Activated CD8-positive, alpha-beta T cell treated with anti-CD3 and anti-CD28 coated beads, Interleukin-2, amount 10 ng/mL, durations not matched to agents 7 days and 5 days (primary cell): ENCODE measurements at places on chromosomes 5 and 9.

DNA sequence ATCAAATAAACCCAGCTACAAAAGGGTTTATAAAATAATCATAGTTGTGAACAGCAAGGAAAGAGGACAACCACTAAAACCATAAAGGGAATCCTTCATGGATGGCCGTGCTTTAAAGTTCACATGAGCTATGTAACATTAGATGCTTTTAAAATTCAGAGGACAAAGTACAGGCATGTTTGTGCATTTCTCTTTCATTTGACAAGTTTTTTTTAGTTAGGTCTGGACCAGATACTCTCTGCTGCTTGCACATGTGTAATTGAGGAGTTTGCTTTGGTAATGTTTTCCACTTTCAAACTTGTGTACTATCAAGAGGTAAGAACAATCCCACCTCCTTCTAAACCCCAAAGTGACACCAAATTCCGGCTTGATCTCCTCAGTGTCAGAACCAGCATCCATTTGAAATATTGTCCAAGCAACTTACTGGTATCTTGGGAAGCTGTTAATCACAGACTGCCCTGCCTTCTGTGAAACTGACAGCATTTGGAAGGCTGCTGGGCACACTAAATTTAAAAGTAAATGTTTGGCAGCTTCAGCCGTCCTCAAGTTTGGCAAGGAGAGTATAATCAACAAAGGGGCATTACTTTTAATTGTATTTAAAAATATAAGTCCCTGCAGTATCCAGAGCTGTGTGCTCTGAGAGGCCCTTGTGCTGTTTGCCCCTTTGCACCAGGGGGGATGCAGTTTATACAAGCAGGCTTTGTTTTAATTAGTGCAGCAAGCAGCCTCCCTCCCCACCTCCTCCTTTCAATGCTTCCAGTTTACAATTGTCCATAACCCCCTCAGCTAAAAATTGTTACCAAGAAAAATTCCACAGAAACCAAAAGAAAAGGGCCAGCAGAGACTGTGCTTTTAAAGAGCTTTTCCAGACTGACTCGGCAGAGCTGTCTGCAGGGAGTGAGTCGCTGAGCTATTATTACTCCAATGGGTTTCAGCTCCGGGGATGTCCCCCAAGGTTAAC, 328.3 kb upstream of the MPDZ start:
- no peak for DNase-seq
- no peaks in the 10 kb centered on the region for H3K4me1 ChIP-seq
- no peaks in the 10 kb centered on the region for H3K27me3 ChIP-seq

GRCh38 chr9:112809906-112810305, 59.3 kb downstream of the SNX30 start:
- H3K4me3 ChIP-seq = no peak overlapping the region
- peaks cover 2% of the 10 kb centered on the region for H3K36me3 ChIP-seq
- H3K4me1 ChIP-seq = no peaks in the 10 kb centered on the region
- DNase-seq = no peak
- H3K27ac ChIP-seq = no peak overlapping the region

- no peaks in the 10 kb centered on the region for H3K36me3 ChIP-seq
- H3K27ac ChIP-seq = no peak overlapping the region
- no peak overlapping the region for H3K4me3 ChIP-seq
- DNase-seq = no peak
These were observed 43.8 kb upstream of the GAS1 start for GRCh38 chr9:86991077-86991476.

GRCh38 chr5:124725040-124725434, 21.4 kb downstream of the ZNF608 start:
- H3K27me3 ChIP-seq = no peaks in the 10 kb centered on the region
- H3K27ac ChIP-seq = no peak overlapping the region
- H3K4me3 ChIP-seq = no peak overlapping the region
- H3K4me1 ChIP-seq = no peaks in the 10 kb centered on the region
- DNase-seq = no peak
- no peaks in the 10 kb centered on the region for H3K36me3 ChIP-seq

- H3K27ac ChIP-seq = no peak overlapping the region
- peaks cover 10% of the 10 kb centered on the region for H3K4me1 ChIP-seq
- peaks cover 29% of the 10 kb centered on the region for H3K27me3 ChIP-seq
- H3K36me3 ChIP-seq = no peaks in the 10 kb centered on the region
- no peak overlapping the region for H3K4me3 ChIP-seq
- DNase-seq = no peak
These were observed 12.5 kb upstream of the ZSWIM6 start for GRCh38 chr5:61319388-61320146.

DNA sequence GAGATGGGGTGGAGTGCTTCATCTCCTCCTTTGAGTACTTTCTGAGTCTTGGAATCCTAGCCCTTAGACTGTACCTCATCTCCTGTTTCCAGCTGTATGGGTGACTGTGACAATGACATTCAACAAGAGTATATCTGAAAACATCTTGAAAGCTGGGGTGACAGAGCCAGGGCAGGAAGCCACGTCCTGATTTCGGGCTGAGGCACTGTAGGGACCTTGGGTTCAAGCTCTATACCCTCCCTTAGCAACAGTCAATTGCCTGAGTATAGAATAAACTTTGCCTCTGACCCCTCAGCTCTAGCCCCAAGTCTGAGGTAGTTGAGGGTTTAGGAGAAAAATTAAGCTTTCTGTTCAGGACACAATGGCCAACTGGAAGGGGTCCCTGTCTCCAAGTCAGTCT, 6.3 kb downstream of the FOXE1 start:
- peaks cover 63% of the 10 kb centered on the region for H3K27me3 ChIP-seq
- H3K27ac ChIP-seq = no peak overlapping the region
- H3K4me1 ChIP-seq = peaks cover 19% of the 10 kb centered on the region
- H3K4me3 ChIP-seq = no peak overlapping the region
- H3K36me3 ChIP-seq = peaks cover 2% of the 10 kb centered on the region
- DNase-seq = no peak

- DNase-seq = no peak
- H3K4me1 ChIP-seq = no peaks in the 10 kb centered on the region
- no peak overlapping the region for H3K27ac ChIP-seq
- no peak overlapping the region for H3K4me3 ChIP-seq
- H3K36me3 ChIP-seq = peaks cover 10% of the 10 kb centered on the region
- H3K27me3 ChIP-seq = no peaks in the 10 kb centered on the region
These were observed 18.3 kb downstream of the RABEPK start for GRCh38 chr9:125218621-125219020.
